Activated CD8-positive, alpha-beta memory T cell treated with anti-CD3 and anti-CD28 coated beads, Interleukin-2, amount 10 ng/mL, durations not matched to agents 7 days and 5 days (primary cell): ENCODE measurements at places on chromosomes 7 and 10. TPM values are rescaled to one million over a fixed set of nuclear protein-coding genes. Genes with fewer than 3 reads are reported as not detected.

GRCh38 chr10:3067118-3067858 is at the start of gene PFKP:
Gene PFKP, plus strand, starts transcription at chr10:3067548. Its CDS starts 48 bp downstream, at chr10:3067596.
- H3K36me3 ChIP-seq: peaks cover 30% of the 10 kb centered on the region
- H3K27ac ChIP-seq: peak within 1 kb of the TSS; percentile 86
- DNase-seq: peak; percentile 72
- peak within 1 kb of the TSS; percentile 87 for H3K4me3 ChIP-seq
- H3K4me1 ChIP-seq: peaks cover 30% of the 10 kb centered on the region

RPEL1 gene
- total RNA-seq: not detected

DNA sequence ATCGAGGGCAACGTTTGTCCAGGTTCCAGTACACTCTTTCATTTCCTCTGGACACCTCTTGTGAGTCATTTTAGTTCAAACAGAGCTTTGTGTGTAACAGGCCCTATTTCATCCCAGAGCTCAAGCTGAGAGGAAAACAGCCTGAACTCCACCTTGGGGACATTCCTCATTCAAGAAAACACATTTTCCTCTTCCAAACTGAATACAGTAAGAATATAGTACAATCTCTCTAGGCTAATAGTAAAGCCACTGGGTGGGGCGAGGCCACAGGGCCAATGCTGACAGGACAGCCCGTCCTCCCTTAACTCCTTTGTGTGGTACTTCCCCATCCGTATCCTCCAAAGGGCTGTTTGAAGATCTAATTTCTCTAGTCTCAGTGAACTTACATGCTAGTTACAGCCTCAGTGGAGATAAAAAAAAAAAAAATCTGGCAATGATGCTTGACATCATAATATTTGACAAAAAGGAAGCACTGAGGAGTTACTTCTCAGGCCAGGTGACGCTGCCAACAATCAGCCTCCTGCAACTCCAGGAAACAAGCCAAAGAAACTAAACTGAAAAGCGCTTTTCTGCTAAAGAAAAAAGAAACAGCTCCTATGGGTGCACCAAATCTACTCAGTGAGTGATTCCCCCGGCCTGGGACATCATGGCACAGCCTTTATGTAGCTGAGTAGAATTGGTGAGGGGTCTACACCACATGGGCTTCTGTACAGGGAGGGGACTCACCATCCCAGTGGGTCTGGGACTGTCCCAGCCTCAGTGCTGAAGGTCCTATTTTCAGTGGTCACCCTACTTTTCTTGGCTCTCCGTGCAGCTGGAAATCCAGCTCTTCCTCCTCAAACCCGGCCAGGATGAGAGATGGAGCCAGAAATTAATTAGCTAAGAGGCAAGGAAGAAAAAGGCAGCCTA is 238.2 kb upstream of the NEBL start:
- H3K4me1 ChIP-seq: no peaks in the 10 kb centered on the region
- H3K27me3 ChIP-seq: peaks cover 2% of the 10 kb centered on the region

DNA sequence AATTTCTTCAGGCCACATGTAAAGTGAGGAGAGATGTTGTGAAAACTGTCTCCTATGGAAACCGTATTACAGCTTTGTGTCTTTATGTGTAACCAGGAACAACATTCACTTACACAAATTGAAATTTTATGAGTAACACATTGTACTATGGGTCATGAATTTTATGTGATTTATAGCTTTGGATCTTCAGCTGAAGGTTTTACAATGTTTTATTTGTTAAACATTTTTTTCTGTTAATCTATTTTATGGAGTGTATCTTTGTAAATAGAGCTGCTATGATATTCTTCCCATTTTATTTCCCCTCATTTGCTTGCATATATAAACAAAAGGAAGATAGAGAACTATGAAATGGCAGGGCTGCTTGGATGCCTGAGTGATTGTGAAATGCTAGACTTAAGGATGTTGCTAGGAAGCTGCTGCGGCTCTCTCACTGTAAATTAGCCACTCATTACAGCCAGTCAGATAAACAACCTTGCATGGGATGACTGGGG is 104.5 kb upstream of the PCLO start:
- DNase-seq: no peak
- H3K27me3 ChIP-seq: no peaks in the 10 kb centered on the region
- H3K4me1 ChIP-seq: no peaks in the 10 kb centered on the region
- H3K36me3 ChIP-seq: no peaks in the 10 kb centered on the region
- H3K27ac ChIP-seq: no peak overlapping the region
